Fibroblast of mammary gland (primary cell): ENCODE measurements at places on chromosomes 6 and 20.

DNA sequence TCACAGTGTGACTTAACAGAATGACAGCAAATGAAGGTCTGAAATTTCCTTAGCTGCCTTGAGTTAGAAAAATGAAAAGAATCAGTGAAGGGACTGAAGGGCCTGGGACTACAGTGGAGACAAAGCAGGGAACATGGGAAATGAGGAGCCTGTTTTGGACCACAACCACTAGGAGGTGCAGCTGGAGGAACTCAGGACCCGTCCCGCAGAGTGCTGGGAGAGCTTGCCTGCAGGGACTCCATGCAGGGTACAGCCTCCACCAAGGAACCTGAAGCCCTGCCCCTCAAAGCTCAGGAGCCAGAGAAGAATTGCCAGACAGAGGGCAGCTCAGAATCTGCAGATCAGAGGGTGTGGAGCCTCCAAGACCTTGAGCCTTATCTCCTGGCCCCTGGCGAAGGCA, 50.7 kb downstream of the LRFN2 start:
- no peak for DNase-seq

DNA sequence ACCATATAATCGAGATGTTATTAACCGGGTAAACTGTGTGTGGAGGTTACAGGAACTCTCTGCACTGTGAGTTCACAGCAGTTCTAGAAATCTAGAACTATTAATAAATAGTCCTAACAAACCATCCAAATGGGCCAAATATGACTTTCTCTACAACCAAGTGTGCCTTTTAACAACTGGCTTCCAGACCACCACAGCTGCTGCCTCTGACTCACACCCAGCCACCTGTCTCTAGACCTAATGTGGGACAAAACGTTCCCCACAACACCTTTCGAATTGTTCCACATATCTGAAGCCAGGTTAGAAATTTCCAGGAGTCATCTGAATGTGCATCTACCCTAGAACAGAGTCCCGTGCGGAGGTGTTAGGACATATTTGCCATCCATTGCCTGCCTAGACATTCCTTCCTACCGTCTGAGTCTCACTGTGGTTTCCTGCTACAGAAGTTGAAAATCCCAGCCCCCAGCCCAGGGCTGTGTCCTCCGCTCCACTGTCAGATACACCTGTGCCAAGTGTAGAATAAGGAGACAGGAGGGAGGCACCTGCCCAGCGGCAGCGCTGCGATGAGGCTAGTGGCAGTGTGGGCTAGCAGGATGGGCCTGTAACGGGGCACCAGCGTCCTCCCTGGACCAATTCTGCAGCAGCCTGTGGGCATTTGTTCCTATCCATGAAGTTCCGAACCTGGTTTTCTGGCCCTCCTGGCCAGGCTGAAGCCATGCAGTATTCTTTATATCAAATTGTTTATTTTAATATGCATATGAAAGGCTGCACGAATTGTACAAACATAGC, 28.5 kb upstream of the MAP3K4 start:
- no peak for DNase-seq

GRCh38 chr20:57698116-57698866, 11.5 kb downstream of the PMEPA1 start:
- DNase-seq, result peak; percentile 97

DNA sequence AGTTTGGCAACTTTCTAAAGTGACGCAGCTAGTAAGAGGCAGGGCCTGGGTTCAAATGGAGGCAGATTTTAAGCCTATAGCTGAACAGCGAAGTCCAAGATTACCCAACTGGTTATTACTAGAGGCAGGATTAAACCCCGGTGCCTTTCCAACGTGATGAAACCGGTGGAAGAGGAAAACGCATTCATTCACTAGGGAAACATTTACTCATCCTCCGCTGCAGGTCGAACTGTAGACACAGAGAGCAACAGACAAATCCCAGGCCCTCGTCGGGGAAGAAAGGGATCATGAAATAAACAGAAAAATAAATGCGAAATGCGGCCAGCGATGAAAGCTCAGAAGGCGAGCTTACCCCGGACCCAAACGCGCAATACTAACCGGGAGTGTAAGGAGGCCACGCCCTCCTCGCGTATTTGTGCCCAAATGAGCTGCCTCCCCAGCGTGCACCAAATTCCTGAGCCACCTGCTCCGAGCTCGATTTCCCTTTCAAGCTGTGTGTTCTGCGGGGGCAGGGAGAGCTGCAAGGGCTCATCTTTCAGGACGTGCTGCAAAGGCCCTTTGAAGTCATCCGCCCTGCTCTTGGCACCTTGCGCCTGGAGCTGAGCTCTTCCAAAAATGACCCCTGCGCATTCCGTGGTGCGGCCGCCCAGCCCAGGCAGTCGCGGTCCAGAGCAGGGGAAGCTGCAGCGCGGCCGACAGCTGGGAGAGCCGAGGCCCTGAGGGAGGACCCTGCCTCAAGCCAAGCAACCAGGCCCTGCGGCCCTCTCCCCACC, 46.9 kb downstream of the PDYN start:
- peak; percentile 39 for DNase-seq

- peak; percentile 47 for DNase-seq
Observed at GRCh38 chr6:36924131-36924530, 30.4 kb upstream of the PI16 start.

- DNase-seq, result no peak
Observed at GRCh38 chr6:54403096-54403495, 94.9 kb downstream of the TINAG start.

DNA sequence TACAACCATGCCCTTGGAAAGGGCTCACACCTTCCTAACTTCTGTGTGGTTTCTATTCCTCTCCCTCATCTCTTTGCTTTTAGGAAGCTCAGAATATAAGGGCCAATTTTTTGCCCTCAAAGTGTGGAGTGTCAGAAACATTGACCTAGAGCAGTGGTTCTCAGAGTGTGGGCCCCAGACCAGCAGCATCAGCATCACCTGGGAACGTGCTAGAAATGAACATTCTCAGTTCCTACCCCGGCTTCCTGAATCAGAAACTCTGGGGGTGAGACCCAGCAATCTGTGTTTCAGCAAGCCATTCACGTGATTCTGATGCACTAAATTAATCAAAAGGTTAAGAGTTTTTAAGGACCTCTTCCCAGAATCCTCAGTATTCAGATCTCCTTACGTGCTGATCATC, 47.9 kb upstream of the IL17A start:
- DNase-seq, result no peak

DNA sequence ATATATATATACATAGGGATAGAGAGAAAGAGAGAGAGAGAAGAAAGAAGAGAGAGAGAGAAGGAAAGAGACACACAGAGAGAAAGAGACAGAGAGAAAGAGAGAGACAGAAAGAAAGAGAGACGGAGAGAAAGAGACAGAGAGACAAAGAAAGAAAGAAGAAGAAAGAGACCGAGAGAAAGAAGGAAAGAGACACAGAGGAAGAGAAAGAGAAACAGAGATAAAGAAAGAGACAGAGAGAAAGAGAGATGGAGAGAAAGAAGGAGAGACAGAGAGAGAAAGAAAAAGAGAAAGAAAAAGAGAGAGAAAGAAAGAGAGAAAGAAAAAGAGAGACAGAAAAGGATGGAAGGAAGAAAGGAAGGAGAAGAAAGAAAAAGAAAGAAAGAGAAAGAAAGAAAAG, 46.9 kb upstream of the TASP1 start:
- DNase-seq, result no peak

DNA sequence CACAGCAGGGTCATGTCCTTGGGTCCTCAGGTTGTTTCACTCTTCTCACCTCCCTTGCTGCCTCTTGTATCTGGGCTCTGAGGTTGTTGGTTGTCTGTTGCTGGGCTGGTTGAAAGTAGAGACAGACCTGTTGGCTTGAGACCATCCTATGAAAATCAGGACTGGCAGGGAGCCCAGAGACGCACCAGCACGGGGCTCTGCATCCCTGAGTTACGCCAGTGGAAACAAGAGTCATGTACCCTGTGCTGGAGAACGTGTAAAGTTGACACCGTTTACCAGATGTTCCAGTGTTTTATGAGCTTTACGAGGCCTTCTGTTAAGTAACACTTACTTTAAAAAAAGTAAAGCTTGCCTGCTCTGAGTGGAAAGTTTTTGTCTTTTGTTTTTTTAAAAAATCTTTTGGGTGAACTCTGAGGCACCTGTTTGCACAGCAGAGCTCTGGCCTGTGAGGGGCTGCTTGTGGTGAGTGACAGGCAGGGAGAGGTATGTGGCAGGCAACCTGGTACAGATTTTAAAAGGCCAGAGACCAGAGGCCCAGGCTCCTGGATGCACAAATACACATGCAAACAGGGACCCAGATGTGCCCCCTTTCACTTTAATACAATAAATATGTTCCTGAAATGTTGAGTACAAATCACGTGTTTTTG, 260.0 kb upstream of the SUPT3H start:
- DNase-seq, result no peak

GRCh38 chr20:32418376-32418775, 60.2 kb downstream of the ASXL1 start:
- no peak for DNase-seq

- DNase-seq, result peak; percentile 69
Observed at GRCh38 chr6:159941286-159942113, 27.4 kb upstream of the IGF2R start.

- DNase-seq, result peak; percentile 12
Observed at GRCh38 chr6:81145506-81145905, 607.0 kb downstream of the TENT5A start.

DNA sequence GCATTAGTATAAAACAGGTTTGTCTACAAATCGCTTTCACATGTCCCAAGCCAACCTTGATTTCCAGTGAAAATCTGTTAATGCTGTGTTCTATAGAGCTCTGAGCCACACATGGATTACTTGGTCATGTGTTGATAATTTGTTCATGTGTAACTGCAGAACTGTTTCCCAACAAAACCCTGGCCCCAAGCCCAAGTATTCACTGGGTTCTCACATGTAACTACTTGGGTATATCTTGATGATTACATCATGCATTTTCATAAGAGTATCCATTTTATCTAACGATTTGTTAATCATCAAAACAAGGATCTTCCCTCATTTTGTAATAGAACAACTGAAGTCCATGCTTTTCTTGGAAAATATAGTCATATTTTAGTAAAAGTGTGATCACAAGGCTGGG, 657.6 kb downstream of the PRKN start:
- peak; percentile 48 for DNase-seq

DNA sequence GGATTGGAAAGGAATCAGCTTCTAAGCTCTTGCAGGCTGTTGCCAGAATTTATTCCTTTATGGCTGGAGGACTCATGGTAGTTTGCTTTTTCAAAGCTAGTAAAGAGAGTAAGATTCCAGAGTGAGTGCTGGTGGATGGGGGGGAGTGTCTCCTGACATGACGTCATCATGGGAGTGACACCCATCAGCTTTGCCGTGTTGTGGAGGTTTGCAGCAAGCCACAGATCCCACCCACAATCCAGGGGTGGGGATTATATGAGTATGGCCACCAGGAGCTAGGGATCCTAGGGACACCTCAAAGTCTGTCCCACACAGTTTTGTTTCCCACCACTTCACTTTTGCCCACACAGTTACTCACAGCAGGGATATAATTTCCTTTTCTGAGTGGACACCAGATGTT, 28.7 kb upstream of the PMEPA1 start:
- peak; percentile 8 for DNase-seq

GRCh38 chr6:132004668-132005067, 53.5 kb upstream of the CCN2 start:
- no peak for DNase-seq

GRCh38 chr6:54618572-54618971, 228.0 kb upstream of the FAM83B start:
- no peak for DNase-seq

DNA sequence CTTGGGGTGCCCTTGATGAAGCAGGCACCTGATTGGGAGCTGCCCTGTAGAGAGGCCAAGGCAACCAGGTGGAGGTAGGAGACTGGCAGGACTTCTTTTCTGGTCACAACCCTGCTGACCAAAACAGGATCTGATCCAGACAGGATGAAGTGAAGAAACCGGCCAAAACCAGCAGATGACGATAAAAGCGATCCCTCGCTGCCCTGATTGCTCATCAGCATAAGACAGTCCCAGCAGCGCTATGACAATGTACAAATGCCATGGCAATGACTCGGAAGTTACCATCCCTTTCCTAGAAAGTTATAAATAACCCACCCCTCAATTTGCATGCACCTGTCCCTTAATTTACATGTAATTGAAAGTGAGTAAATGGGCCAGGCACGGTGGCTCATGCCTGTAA, 88.4 kb upstream of the PDE10A start:
- DNase-seq, result no peak

- DNase-seq, result no peak
Observed at GRCh38 chr6:100726666-100727065, 154.5 kb downstream of the ASCC3 start.

DNA sequence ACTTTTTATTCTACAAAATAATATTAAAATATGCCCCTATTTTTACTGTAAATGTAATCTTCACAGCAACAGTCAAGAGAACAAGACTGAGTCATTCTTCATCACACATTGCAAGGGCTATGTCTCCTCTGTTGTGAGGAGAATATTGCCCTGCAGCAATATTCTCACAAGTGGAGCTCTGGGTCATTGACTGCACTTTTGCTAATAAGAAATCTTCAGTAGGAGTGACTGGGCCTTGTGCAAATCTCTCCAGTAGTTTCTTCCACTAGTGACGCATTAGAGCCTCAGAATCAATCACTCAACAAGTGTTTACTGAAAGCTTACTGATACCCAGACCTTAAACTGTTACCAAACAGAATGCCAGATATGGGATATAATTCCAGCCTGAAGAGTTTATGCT, 49.1 kb downstream of the LAMA2 start:
- DNase-seq, result peak; percentile 18
